H1 (cell line): ENCODE measurements at places on chromosomes 2 and 18. TPM values are rescaled to one million over a fixed set of nuclear protein-coding genes. Genes with fewer than 3 reads are reported as not detected.

The UGT1A10 gene
- not detected in 2 replicates for total RNA-seq

The AGAP1 gene
- total RNA-seq, result 39.4 and 40.5 TPM in 2 replicates

The ANKRD30B gene
- 0.11 TPM in 1 of 2 replicates, not detected in the other for total RNA-seq

The GPR55 gene
- total RNA-seq, result not detected in 2 replicates

The CRYGD gene
- total RNA-seq, result 0.98 and 2.9 TPM in 2 replicates

The FRZB gene
- total RNA-seq, result 4.6 and 4.7 TPM in 2 replicates

The RIT2 gene
- total RNA-seq, result 2.5 and 3.2 TPM in 2 replicates

GRCh38 chr2:127105656-127106456 is 1.1 kb downstream of the BIN1 start:
- DNase-seq, result no peak
- H3K4me3 ChIP-seq, result peak overlapping the region; percentile 85
- no peak overlapping the region; the same call in 1 of the 2 replicates for H3K27ac ChIP-seq
- peaks cover 24% of the 10 kb centered on the region for H3K4me1 ChIP-seq
- H3K36me3 ChIP-seq, result no peaks in the 10 kb centered on the region
- peaks cover 7% of the 10 kb centered on the region; the same call in 1 of the 2 replicates for H3K27me3 ChIP-seq

DNA sequence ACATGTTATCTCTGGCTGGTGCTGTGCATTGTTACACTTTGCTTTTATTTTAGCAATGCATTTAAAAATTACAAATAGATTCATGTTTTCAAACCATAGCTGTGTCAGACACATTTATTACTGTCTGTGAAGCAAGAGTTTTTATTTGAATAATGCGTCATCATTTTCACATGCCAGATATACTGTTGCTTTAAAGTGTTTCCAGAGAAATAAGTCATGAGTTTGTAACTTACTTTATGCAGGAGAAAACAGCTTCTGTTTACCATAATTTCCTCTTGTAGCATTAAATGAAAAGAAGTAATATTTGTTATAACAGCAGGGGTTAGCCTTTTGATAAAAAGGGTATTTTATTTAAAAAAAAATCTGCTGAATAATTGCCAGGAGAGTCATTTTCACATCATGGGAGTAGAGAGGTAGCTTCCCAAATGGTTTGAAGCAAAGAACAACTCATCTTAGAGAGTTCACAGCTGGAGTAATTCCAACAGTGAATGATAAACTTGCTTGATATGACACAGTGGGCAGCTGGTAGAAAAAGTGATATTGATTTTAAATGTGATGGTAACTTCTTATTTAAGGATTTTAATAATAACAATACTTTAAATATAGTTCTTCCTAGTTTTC is 1274.5 kb upstream of the CRIM1 start:
- H3K27ac ChIP-seq, result no peak overlapping the region
- H3K4me1 ChIP-seq, result no peaks in the 10 kb centered on the region
- H3K36me3 ChIP-seq, result no peaks in the 10 kb centered on the region
- H3K4me3 ChIP-seq, result no peak overlapping the region
- DNase-seq, result no peak
- no peaks in the 10 kb centered on the region for H3K27me3 ChIP-seq

GRCh38 chr18:70464343-70465114 is 175.7 kb downstream of the SOCS6 start:
- DNase-seq, result peak; percentile 34
- no peak overlapping the region for H3K27ac ChIP-seq
- no peaks in the 10 kb centered on the region for H3K36me3 ChIP-seq
- H3K4me1 ChIP-seq, result no peaks in the 10 kb centered on the region
- H3K4me3 ChIP-seq, result peak overlapping the region; percentile 52

DNA sequence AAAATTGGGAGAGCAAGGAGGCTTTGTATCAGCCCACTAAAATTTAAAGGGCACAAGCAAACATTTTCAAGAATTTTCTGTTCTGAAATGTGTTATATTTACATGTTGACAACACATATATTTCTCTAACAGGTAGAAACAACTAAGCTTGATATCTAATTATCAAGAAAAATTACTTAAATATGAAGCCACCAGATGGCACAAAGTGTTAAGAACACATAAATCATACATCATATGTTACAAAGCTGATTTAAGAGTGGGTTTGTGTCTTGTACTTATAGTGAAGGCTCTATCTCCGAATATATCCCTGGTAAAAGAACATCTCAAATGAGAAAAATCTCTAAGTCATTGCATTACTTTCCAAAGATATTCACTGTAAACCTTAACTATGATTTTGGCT is 19.6 kb upstream of the CREB1 start:
- H3K4me1 ChIP-seq, result peaks cover 3% of the 10 kb centered on the region
- no peak for DNase-seq
- H3K27me3 ChIP-seq, result no peaks in the 10 kb centered on the region

DNA sequence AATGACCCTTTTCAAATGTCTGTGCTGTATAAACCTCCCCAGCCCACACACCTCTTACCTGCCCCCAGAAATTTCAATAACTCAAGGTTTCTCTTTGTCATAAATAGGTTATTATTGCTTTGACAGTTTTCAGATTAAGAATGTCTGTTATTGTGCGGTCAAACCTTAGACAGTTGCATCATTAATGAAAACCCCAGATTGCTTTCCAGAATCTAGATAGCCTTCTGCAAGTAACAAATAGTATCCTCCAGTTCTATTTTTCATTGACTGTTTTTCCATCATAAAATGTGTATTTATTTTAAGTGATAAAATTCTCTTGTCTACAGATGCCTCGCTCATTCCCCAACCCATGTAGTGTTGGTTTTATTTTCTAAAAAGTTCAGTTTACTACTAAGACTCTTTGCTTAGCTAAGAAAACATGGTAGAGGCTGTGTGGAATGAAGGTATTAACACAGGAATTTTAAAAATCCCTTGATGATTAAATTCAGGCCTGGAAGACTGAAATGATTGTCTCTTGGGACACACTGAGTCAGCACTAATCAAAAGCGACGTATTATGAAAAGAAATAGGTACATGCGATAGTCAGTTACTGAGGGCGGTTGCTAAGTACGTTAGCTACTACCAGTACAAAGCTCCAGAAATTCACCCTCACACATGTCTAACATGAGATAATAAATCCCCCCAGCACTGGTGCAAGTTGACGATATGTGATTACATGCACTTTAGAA is 38.4 kb upstream of the ITGAV start:
- H3K4me1 ChIP-seq, result peaks cover under 1% of the 10 kb centered on the region; the same call in 1 of the 2 replicates
- H3K27ac ChIP-seq, result no peak overlapping the region
- no peaks in the 10 kb centered on the region for H3K36me3 ChIP-seq
- no peaks in the 10 kb centered on the region for H3K27me3 ChIP-seq

DNA sequence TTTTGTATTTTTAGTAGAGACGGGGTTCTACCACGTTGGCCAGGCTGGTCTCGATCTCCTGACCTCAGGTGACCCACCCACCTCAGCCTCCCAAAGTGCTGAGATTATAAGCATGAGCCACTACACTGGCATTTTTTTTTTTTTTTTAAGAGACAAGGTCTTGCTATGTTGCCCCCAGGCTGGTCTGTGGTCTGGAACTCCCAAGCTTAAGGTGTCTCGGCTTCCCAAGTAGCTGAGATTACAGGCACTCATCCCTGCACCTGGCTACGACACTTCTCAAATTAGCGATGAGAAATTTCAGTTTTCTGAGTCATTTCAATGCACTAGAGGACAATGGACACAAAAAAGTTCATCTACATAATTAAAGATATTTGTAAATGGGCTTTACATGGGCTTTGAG is 36.6 kb upstream of the TCF7L1 start:
- no peak overlapping the region for H3K27ac ChIP-seq
- H3K27me3 ChIP-seq, result no peaks in the 10 kb centered on the region
- no peak for DNase-seq
- no peaks in the 10 kb centered on the region for H3K4me1 ChIP-seq

GRCh38 chr2:139544186-139544851 is 764.1 kb upstream of the NXPH2 start:
- H3K27ac ChIP-seq, result no peak overlapping the region
- no peaks in the 10 kb centered on the region for H3K27me3 ChIP-seq
- H3K4me1 ChIP-seq, result no peaks in the 10 kb centered on the region
- H3K4me3 ChIP-seq, result no peak overlapping the region
- H3K36me3 ChIP-seq, result no peaks in the 10 kb centered on the region
- DNase-seq, result no peak

- H3K27me3 ChIP-seq, result no peaks in the 10 kb centered on the region
- no peak overlapping the region for H3K27ac ChIP-seq
- no peak overlapping the region for H3K4me3 ChIP-seq
These were observed 132.8 kb upstream of the DOK6 start for GRCh38 chr18:69267895-69268294.

GRCh38 chr2:109479804-109480203 is 134.0 kb downstream of the SEPTIN10 start:
- H3K36me3 ChIP-seq, result no peaks in the 10 kb centered on the region
- no peaks in the 10 kb centered on the region for H3K27me3 ChIP-seq
- no peaks in the 10 kb centered on the region for H3K4me1 ChIP-seq
- H3K27ac ChIP-seq, result no peak overlapping the region
- H3K4me3 ChIP-seq, result no peak overlapping the region

DNA sequence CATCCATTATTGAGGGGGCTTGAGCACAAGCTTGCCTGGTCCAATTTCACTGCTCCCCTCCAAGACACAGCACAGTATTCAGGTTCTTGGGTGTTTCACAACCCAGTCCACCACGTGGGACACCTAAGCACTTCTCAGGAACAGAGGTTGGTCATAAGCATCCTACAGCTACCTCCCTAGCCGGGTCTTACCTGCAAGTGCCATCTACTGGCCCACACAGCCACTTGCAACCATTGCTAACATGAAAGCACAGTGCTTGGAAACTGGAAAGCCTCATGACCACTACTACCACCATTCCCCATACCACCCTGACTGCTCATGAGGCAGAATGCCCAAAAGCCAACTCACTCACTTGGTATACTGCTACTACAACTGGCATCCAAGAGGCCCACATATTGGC is 105.7 kb upstream of the RPRM start:
- no peak overlapping the region for H3K27ac ChIP-seq
- H3K27me3 ChIP-seq, result no peaks in the 10 kb centered on the region

- H3K4me3 ChIP-seq, result no peak overlapping the region
- H3K27ac ChIP-seq, result no peak overlapping the region
- no peaks in the 10 kb centered on the region for H3K27me3 ChIP-seq
- H3K36me3 ChIP-seq, result no peaks in the 10 kb centered on the region
- H3K4me1 ChIP-seq, result no peaks in the 10 kb centered on the region
- no peak for DNase-seq
These were observed 424.3 kb upstream of the ACVR2A start for GRCh38 chr2:147420517-147420916.

DNA sequence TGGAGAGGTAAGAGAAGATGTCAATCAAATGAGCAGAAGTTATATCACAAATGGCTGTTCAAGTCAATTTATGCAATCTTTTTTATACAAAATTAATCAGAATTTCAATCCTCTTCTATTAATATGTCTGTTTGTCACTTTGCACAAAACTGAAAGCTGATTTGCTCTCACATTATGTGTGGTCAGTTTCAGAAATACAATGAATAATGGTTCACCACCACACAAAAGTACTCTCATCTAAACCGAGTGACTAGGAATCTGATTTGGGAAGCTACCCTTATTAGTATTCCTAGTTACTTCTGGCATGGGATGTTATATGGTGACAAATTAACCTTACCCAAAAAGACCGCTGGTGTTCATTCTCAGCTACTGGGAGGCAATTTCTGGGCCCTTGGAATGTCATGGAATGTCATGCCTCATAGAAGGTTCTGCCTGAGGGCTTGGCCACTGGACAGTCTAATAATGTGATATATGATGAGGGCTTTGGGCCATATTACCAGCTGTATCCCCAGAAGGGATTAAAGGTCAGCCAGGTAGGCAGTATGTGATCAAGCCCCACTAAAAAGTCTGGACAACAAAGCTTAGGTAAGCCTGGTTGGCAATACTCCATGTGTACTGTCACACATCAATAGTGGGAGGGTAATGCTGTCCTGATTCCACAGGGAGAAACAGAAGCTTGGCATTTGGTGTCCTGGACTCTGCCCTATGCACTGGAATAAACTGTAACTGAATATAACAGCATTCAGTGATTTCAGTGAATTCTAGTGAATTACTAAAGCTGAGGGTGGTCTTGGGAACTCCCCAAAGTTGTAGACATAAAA is 113.2 kb downstream of the PIGN start:
- no peaks in the 10 kb centered on the region for H3K27me3 ChIP-seq
- no peak overlapping the region for H3K27ac ChIP-seq
- no peak overlapping the region for H3K4me3 ChIP-seq
- no peaks in the 10 kb centered on the region for H3K4me1 ChIP-seq
- no peak for DNase-seq

- H3K36me3 ChIP-seq, result no peaks in the 10 kb centered on the region
- no peak for DNase-seq
- H3K4me3 ChIP-seq, result peak overlapping the region; percentile 71
- no peaks in the 10 kb centered on the region for H3K27me3 ChIP-seq
- peak overlapping the region; percentile 78; the same call in 1 of the 2 replicates for H3K27ac ChIP-seq
- peaks cover 2% of the 10 kb centered on the region; the same call in 1 of the 2 replicates for H3K4me1 ChIP-seq
These were observed 276 bp downstream of the NFE2L2 start for GRCh38 chr2:177264209-177264692.

DNA sequence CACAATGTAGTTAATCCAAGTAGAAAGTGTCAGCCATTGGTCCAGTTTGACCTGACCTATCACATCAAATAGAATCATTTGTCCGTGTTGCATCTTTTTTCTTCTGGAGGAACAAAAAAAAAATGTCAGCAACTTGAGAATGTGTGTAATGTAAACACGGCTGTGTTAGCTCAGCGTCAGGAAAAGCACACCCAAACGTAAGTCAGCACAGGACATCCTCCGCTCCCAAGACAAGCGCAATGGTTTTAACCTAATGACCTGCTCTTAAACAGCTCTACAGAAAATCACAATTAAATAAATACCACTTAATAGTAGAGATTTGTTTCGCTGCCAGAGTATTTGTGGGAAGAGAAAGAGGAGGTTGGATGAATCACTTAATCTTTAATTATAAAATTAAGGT is 59.4 kb downstream of the OSR1 start:
- no peaks in the 10 kb centered on the region for H3K36me3 ChIP-seq
- no peaks in the 10 kb centered on the region for H3K27me3 ChIP-seq
- H3K4me3 ChIP-seq, result no peak overlapping the region
- DNase-seq, result no peak

GRCh38 chr2:234998404-234999211 is 46.8 kb downstream of the SH3BP4 start:
- H3K27me3 ChIP-seq, result no peaks in the 10 kb centered on the region
- H3K4me1 ChIP-seq, result peaks cover 21% of the 10 kb centered on the region
- H3K27ac ChIP-seq, result no peak overlapping the region
- no peak for DNase-seq
- peaks cover 26% of the 10 kb centered on the region for H3K36me3 ChIP-seq

- H3K27ac ChIP-seq, result no peak overlapping the region
- no peak overlapping the region for H3K4me3 ChIP-seq
- no peaks in the 10 kb centered on the region for H3K36me3 ChIP-seq
- H3K27me3 ChIP-seq, result no peaks in the 10 kb centered on the region
- no peaks in the 10 kb centered on the region for H3K4me1 ChIP-seq
These were observed 31.7 kb downstream of the HRH4 start for GRCh38 chr18:24491927-24492834.

DNA sequence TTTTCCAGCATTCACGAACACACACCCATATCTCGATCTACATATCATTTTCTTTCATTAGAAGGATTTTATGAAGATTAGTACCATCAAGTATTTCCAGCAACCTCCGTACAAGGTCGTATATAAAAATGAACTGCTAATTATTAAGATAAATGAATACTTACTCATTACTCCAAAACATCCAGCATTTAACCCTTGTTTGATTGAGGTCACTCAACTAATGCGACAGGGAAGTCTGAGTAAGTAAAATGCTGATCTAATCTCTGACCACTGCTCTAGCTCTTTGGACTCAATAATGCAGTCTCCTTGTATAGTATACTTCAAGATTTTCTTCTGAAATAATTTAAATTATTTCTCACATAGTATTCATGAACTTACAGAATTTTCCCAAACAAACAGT is 2.0 kb downstream of the ABHD3 start:
- DNase-seq, result no peak
- no peaks in the 10 kb centered on the region; the same call in none of the 2 replicates for H3K27me3 ChIP-seq
- H3K4me1 ChIP-seq, result peaks cover 2% of the 10 kb centered on the region; the same call in 1 of the 2 replicates
- no peaks in the 10 kb centered on the region for H3K36me3 ChIP-seq
- H3K27ac ChIP-seq, result no peak overlapping the region
